ENCODE measurements at places on chromosomes 13 and 19. TPM values are rescaled to one million over a fixed set of nuclear protein-coding genes. Genes with fewer than 3 reads are reported as not detected.

The APOC4 gene
- polyA plus RNA-seq: not detected

The CEACAM20 gene
- polyA plus RNA-seq: not detected

The AZU1 gene
- not detected for polyA plus RNA-seq

The ZSCAN4 gene
- polyA plus RNA-seq: 0.26 TPM

The C13orf46 gene
- polyA plus RNA-seq: 0.03 TPM

The LRCH1 gene
- polyA plus RNA-seq: 11.1 TPM

The CYP2S1 gene
- 4.9 TPM for polyA plus RNA-seq

The CEACAM7 gene
- not detected for polyA plus RNA-seq

The RAD23A gene
- polyA plus RNA-seq: 20.3 TPM

- H3K27ac ChIP-seq: no peak overlapping the region
- peaks cover 36% of the 10 kb centered on the region for H3K36me3 ChIP-seq
- H3K4me3 ChIP-seq: no peak overlapping the region
- H3K4me1 ChIP-seq: peaks cover 21% of the 10 kb centered on the region
Observed at GRCh38 chr19:38385804-38386257, 2.0 kb downstream of the GGN start.

- H3K4me1 ChIP-seq: peaks cover 10% of the 10 kb centered on the region
- no peak for DNase-seq
- no peaks in the 10 kb centered on the region for H3K36me3 ChIP-seq
- H3K27me3 ChIP-seq: no peaks in the 10 kb centered on the region
Observed at GRCh38 chr13:72165276-72165675, 298.3 kb upstream of the DACH1 start.

DNA sequence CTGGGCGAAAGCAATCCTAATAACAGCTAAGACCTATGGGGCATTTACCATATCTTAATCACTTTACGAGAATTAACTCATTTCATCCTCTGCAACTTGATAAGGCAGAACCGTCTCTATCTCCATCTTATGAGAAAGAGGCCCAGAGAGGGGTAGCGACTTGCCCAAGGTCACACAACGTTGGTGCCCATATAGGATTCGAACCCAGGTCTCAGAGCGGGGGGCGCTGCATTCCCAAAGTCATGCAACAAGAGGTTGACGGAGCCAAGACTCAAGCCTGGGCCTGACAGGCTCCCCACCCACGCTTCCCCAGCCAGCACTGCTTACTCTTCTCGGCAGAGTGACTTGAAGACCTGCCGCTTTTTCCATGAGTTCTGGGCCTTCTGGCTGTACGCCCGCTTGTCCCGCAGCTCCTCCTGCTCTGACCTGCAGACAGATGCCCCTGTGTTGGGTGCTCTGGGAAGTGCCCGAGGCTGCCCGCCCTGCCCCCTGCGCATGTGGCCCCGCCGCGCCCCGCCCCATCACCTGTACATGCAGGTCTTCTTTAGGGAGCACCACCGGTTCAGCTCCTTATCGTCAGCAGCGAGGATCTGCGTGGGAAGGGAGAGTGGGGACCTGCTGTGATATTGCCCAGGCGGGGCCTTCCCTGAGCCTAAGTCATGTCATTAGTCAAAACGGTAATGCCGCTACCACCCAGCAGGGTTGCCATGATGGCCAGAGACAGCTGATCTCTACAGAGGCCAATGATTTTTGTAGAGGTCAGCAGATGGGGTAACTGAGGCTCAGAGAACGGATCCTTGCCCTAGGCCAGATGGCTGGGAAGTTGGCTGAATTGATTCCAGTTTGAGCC is 10.8 kb downstream of the KRI1 start:
- H3K36me3 ChIP-seq: peaks cover 29% of the 10 kb centered on the region
- peak; percentile 79 for DNase-seq
- H3K27ac ChIP-seq: peak overlapping the region; percentile 65
- peaks cover 34% of the 10 kb centered on the region for H3K4me1 ChIP-seq

GRCh38 chr19:40827386-40828247 is 22.6 kb downstream of the CYP2A6 start:
- no peaks in the 10 kb centered on the region for H3K27me3 ChIP-seq
- no peak for DNase-seq
- no peaks in the 10 kb centered on the region for H3K4me1 ChIP-seq
- H3K36me3 ChIP-seq: no peaks in the 10 kb centered on the region
- H3K4me3 ChIP-seq: no peak overlapping the region

DNA sequence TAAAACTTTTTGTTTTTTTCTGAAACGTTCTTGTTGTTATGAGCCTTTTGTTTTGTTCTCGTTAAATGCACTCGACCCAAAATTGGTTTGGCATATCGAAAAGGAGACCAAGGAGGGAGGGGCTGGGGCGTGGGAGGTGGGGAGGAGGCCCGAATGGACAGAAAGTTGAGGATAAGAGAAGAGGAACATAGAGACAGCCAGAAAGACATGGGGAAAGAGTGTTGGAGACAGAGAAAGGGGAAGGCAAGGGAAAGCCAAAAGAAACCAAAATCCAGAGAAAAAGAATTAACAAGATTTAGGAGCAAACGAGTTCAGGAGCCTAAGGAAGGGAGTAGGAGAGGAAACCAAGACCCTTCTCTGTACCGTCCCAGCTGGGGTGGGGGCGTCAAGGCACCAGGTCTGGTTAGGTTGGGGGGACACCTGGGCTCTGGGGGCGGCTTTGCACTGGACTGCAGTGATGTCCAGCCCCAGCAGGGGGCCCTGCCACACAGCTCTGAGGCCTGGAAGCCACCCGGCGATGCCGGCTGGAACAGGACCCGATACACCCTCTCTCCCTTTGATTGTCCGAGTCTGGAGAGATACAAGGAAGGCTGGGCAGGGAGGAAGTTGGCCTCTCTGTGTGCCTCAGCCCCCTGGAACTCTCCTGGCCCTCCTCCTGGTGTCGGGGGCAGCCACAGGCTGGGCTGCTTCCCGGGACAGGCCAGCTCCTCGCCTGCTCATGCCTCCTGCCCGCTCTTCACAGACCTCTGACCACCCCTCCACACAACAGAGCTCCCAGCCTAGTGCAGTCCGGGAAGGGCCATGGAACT is 11.6 kb upstream of the ASF1B start:
- H3K27me3 ChIP-seq: no peaks in the 10 kb centered on the region
- no peak overlapping the region for H3K4me3 ChIP-seq
- peaks cover 3% of the 10 kb centered on the region for H3K4me1 ChIP-seq

GRCh38 chr13:33682020-33682564 is 135.9 kb upstream of the RFC3 start:
- no peak overlapping the region for H3K4me3 ChIP-seq
- no peaks in the 10 kb centered on the region for H3K27me3 ChIP-seq
- no peaks in the 10 kb centered on the region for H3K4me1 ChIP-seq
- no peak overlapping the region for H3K27ac ChIP-seq
- DNase-seq: no peak

GRCh38 chr13:94829837-94830365 is 117.6 kb upstream of the SOX21 start:
- H3K36me3 ChIP-seq: no peaks in the 10 kb centered on the region
- no peaks in the 10 kb centered on the region for H3K4me1 ChIP-seq
- H3K4me3 ChIP-seq: no peak overlapping the region
- no peak for DNase-seq
- H3K27me3 ChIP-seq: no peaks in the 10 kb centered on the region

GRCh38 chr19:33628921-33629825 is 7.4 kb downstream of the CHST8 start:
- H3K36me3 ChIP-seq: no peaks in the 10 kb centered on the region
- no peaks in the 10 kb centered on the region for H3K4me1 ChIP-seq
- DNase-seq: no peak
- peaks cover 7% of the 10 kb centered on the region for H3K27me3 ChIP-seq

- no peak overlapping the region for H3K27ac ChIP-seq
- no peaks in the 10 kb centered on the region for H3K36me3 ChIP-seq
- no peaks in the 10 kb centered on the region for H3K27me3 ChIP-seq
- DNase-seq: no peak
Observed at GRCh38 chr19:5984600-5984999, 6.7 kb upstream of the RANBP3 start.

DNA sequence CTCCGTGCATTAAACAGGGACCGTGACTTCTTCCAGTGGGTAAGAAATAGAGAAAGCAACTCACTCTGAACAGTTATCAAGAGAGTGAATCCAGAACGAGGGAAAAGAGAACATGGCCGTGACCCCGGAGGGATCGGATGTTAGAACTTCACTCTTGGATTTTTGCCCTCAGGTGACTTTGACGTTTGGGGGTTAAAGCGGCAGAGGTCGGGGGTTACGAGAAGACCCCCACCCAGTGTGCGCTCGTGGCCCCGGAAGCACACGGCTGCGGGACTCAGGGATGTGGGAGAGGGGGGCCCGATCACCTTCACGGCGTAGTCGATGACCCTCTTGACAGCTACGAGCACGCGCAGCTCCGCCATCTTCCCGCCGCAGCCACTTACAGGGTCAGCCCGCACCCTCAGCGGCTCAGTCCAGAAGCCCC is at the start of gene ETFB:
TSS of gene ETFB (minus strand) at position 424 of the 424 bp plus-strand sequence. CDS start at position 362, 62 bp downstream.
- H3K4me1 ChIP-seq: peaks cover 21% of the 10 kb centered on the region
- H3K36me3 ChIP-seq: no peaks in the 10 kb centered on the region
- peak within 1 kb of the TSS; percentile 89 for H3K27ac ChIP-seq
- H3K4me3 ChIP-seq: peak within 1 kb of the TSS; percentile 90
- no peaks in the 10 kb centered on the region for H3K27me3 ChIP-seq

DNA sequence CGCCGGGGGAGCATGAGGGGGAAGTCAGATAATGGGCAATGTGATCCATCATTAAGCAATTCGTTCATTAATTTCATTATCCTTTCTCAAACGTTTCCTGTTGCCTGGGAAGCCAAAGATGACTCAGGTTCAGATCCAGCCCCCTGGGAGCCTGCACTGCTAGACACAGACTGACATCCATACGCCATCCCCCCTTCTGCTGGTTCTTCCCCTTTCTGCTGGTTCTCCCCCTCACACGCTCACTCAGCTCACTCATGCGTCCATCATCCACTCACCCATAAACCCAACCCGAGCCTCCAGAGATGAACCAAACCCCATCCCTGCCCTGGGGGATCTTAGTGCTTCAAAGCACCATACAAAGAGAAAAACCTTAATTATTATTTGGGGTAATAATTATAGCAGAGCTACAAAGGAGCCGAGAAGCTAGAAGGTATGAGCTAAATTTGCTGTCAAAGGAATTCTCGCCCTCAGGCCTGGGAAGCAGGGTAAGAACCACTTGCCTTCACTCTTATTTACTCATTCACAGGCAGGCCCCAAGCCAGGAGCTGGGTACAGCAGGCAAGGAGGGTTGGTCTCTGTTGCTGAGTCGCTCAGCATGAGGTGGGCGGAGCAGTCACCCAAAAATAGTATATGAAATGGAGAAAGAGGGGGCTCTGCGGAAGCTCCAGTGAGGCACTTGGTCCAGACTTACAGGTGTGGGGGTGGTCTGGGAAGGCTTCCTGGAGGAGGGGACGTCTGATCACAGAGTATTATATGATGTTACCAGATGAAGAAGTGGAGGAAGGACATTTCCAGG is 7.0 kb upstream of the ZNF444 start:
- no peaks in the 10 kb centered on the region for H3K27me3 ChIP-seq
- H3K36me3 ChIP-seq: no peaks in the 10 kb centered on the region
- peaks cover 11% of the 10 kb centered on the region for H3K4me1 ChIP-seq
- peak overlapping the region; percentile 58 for H3K27ac ChIP-seq
- H3K4me3 ChIP-seq: no peak overlapping the region

DNA sequence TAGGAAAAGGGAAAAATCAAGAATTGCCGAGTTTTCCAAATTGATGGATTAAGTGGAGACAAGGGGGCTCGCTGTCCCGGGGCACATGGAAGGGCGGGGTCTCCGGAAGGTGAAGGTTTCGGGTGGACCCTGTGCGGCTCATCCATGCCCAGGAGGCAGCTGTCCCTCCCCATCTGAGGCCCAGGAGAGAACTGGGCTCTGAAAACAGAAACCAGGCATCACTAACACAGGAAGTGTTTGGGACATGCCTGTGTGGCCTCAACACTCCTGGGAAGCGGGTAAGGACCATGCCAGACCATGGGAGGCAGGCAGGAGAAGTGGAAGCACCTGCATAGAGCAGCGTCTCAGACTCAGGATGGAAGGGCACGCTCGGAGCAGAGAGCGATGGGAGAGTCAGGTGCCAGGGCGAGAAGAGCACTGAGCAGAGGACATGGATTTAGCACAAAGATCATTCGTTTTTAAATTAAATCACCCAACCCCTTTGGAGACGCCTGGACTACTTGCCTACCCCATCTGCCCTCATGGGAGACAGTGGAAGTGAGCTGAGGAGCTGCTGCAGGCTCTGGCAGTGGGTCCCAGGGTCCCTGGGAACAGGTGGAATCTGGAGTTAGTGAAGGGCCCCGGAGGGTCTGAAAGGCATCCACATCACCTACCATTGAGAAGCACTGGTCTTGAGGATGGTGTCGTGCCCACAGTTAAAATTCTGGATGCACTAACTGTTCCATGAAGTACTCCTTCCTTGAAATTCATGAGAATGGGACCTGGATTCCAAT is 183.2 kb upstream of the SOX1 start:
- DNase-seq: no peak
- H3K36me3 ChIP-seq: no peaks in the 10 kb centered on the region
- H3K27me3 ChIP-seq: no peaks in the 10 kb centered on the region
- H3K27ac ChIP-seq: no peak overlapping the region
- H3K4me1 ChIP-seq: no peaks in the 10 kb centered on the region

GRCh38 chr13:113369881-113370280 is 6.0 kb upstream of the GRTP1 start:
- H3K27me3 ChIP-seq: no peaks in the 10 kb centered on the region
- no peaks in the 10 kb centered on the region for H3K4me1 ChIP-seq
- no peak overlapping the region for H3K4me3 ChIP-seq
- no peak for DNase-seq

- no peaks in the 10 kb centered on the region for H3K36me3 ChIP-seq
- H3K27me3 ChIP-seq: no peaks in the 10 kb centered on the region
- no peak for DNase-seq
- no peak overlapping the region for H3K4me3 ChIP-seq
- H3K27ac ChIP-seq: no peak overlapping the region
- H3K4me1 ChIP-seq: peaks cover 6% of the 10 kb centered on the region
Observed at GRCh38 chr19:6796278-6796677, 23.8 kb downstream of the VAV1 start.

DNA sequence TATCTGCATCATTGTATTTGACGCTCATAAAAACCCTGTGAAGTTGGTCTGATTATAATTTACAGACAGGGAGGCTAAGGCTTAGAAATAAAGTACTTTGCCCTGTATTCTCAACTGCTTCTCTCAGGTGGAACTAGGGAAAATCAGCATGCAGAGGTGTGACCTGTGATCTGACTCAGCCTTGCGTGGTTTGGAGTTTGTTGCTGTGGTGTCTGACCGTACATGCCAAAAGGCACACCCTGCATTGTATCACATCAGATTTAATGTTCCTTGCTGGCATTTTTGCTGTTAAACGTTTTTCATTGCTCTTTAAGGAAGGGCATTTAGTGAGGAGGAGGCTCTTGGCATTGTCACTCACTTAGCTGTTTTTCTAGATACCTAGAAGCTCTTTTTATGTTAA is 58.8 kb upstream of the C1QTNF9B start:
- DNase-seq: peak; percentile 49
- H3K4me3 ChIP-seq: no peak overlapping the region
- H3K27ac ChIP-seq: peak overlapping the region; percentile 28

DNA sequence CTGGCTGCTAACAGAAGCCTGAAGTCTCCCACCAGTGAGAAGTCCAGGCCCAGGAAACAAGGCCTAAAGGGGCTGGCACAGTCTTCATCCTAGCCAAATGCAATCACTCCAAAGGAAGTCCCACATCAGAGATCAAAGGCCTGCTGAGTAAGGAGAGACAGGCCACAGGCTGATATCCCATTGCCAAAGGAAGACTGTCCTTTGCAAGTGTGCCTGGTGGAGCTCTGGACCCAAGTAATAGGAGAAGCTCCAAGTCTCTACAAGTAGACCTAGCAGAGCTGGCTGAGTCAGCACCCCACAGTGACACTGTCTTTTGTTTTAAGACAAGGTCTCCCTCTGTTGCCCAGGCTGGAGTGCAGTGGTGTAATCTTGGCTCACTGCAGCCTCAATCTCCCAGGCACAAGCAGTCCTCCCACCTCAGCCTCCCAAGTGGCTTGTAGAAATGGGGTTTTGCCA is 4.5 kb downstream of the DBP start:
- DNase-seq: no peak
- peaks cover 45% of the 10 kb centered on the region for H3K4me1 ChIP-seq
- no peak overlapping the region for H3K4me3 ChIP-seq
- no peaks in the 10 kb centered on the region for H3K27me3 ChIP-seq

All from keratinocyte (primary cell).